Cardiac ventricle fibroblast (primary cell): ENCODE measurements at places on chromosomes 12 and 14. TPM values are rescaled to one million over a fixed set of nuclear protein-coding genes. Genes with fewer than 3 reads are reported as not detected.

The SLCO1B1 gene
- not detected in 2 replicates for total RNA-seq

The ANO2 gene
- total RNA-seq: 0.05 and 0.25 TPM in 2 replicates

The PTMS gene
- 203 and 226 TPM in 2 replicates for total RNA-seq

The C12orf54 gene
- total RNA-seq: not detected in 2 replicates

The HSPA2 gene
- 3.6 and 4.0 TPM in 2 replicates for total RNA-seq

The FAM181A gene
- not detected in 2 replicates for total RNA-seq

The LTB4R2 gene
- 1.9 and 2.6 TPM in 2 replicates for total RNA-seq

The SIRT4 gene
- total RNA-seq: 0.50 and 2.6 TPM in 2 replicates

The GALNT8 gene
- not detected in 2 replicates for total RNA-seq
